Camera-type eye (tissue), 1 donor: ENCODE measurements at places on chromosomes 7 and 10. TPM values are rescaled to one million over a fixed set of nuclear protein-coding genes. Genes with fewer than 3 reads are reported as not detected.

POLR2J2 gene
- total RNA-seq, result 7.2 TPM

FERD3L gene
- total RNA-seq, result not detected

VCL gene
- total RNA-seq, result 99.8 TPM

ZNF37A gene
- total RNA-seq, result 42.6 TPM

OR2A42 gene
- total RNA-seq, result 0.16 TPM

DKK1 gene
- 5.7 TPM for total RNA-seq

WBP1L gene
- total RNA-seq, result 80.5 TPM

CPED1 gene
- 82.0 TPM for total RNA-seq

LRMDA gene
- total RNA-seq, result 14.8 TPM

PDCD11 gene
- total RNA-seq, result 33.3 TPM

COPG2 gene
- total RNA-seq, result 48.4 TPM
